ENCODE measurements at places on chromosomes 7 and 10. TPM values are rescaled to one million over a fixed set of nuclear protein-coding genes. Genes with fewer than 3 reads are reported as not detected.

DNA sequence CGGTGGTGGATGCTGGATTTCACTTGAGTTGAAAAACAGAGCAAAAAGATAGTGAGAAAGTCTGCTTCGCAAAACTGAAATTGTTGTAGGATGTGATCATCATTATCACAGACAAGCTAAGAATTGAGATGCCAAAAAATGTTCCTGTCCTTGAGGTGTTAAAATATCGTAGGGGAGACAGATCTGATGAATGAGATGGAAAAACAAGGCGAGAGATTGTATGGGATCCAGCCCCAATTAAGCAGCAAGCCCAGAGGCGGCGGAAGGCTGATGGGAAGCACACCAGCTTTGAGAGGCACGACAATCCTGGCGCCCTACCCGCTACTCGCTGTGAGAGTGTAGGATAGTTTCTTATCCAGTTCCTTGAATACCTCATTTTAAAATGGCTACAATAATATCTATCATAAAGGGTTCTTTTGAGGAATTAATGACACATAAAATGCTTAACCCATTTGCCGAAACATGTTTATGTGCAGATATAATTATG, 131.1 kb upstream of the PTN start:
- no peak for DNase-seq

GRCh38 chr10:43212043-43212721, 54.7 kb downstream of the RASGEF1A start:
- no peak for DNase-seq

DNA sequence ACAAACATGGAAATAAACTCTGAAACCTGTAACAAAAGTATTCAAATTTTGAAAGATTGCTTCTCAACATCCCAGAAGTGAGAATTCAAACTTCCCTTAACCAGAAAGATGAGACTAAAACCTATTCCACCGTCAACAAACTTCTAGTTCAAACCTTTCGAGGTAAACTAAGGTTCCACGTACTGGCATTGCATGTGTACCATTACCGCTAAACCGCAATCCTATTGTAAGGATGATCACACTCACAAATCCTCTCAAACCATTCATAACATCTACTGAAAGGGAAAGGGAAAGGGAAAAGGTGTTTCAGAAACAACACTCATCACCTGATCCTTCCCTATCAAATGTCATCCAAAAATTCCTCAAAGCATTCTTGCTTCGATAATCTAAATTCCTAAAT, 3.1 kb downstream of the SMURF1 start:
- DNase-seq: no peak

- DNase-seq: no peak
Observed at GRCh38 chr7:147569116-147569913, 1021.3 kb upstream of the C7orf33 start.

IKZF1 gene
- total RNA-seq: 7.8 TPM

WEE2 gene
- 0.42 TPM for total RNA-seq

Measured in urinary bladder (tissue), 4 donors.